ENCODE measurements at places on chromosomes 7 and 10.

GRCh38 chr7:112149734-112150133 lies 56.5 kb downstream of the DOCK4 start:
- DNase-seq = no peak

- no peak for DNase-seq
These were observed 177.9 kb downstream of the PLXNA4 start for GRCh38 chr7:132398253-132398925.

DNA sequence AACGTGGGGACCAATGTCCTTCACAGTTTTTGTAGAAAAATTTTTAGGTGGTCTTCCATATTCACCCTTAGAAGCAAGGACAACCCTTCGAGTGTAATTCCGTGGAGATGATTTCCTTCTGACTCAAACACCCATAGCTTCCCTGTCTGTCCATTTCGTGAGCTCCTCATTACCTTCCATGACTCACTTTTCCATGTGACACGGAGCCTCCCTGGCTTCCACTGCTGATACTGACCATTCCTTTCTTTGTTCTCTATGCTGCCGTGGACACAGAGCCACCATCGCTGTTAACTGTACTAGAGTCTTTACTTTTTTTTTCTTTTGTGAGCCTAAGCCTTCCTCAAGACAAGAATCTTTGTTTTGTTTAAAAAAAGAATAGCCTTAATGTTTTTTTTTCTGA lies 12.5 kb upstream of the ARMS2 start:
- DNase-seq = no peak

DNA sequence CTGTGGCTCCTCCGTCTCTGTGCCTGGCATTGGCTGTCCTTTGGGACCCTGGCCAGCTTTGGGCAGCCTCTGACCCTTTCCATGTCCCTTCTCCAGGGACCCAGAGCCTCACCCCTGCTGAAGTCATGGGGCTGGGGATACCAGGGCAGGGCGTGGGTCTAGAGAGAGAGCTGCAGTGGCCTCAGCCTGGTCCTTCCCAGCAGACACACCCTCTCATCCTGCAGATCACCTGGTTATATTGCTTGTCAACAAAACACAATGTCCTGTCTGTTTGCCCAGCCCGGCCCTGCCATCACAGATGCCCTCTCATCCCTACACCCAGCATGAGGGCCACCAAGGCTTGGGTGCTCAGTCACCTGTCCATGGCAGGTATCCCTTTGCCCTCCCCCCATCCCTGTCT lies 1.8 kb downstream of the MUC17 start:
- DNase-seq = no peak

GRCh38 chr7:147079083-147079482 lies 962.5 kb downstream of the CNTNAP2 start:
- no peak for DNase-seq

DNA sequence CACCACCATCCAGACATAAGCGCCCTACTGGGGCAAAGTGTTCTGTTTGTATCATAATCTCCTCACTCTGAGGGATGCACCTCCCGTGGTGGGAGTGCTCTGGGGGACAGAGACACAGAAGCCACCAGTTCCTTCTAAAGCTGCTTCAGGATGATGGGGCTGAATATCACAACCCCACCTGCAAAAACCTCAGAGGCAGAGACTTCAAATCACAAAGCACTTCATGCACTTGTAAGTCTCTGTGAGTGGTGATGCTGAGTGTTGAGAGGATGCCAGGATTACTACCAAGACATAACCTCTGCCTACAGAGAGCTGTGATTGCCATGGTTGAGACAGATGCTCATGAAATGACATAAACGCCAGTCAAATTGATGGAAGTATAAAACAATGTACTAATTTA lies 255.5 kb downstream of the CALN1 start:
- DNase-seq = no peak

- DNase-seq = peak; percentile 18
These were observed 36.0 kb downstream of the R3HCC1L start for GRCh38 chr10:98170249-98171117.

DNA sequence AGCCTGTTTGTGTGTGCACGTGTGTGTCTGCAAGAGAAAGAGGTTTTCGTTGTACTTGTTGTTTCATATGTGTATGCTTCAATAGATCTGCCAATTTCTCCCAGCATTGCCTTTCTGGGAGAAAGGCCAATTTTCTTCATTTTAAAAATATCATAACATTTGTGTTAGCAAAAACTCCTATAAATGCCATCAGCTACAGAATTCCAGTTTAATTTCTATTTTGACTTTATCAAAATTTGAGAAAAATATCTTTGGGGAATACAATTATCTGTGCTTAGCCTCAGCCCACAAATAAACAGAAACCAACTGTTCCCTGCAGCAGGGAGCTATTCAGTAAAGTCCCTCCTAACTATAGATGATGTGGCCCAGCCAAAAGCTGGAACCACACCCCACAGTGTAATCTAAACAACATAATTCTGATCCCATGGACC lies 68.3 kb upstream of the MGMT start:
- no peak for DNase-seq

DNA sequence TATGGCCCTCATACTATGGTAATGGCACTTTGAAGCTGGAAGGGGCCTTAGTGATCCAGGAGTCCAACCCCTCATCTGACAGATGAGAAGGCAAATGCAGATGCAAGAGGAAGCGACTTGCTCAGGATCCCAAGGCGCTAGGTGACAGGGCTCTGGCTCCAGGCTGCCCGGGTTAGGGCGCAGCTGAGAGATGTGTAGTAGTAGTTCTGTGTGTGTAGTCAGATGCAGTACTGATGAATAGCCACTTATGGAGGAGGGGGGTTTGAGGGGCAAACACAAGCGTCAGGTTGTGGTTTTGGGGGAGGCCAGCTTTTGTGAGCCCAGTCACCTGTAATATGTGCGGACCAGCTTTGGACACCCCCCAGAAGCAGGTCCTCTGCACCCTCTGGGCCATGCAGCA lies 4.8 kb downstream of the ADRA2A start:
- no peak for DNase-seq

DNA sequence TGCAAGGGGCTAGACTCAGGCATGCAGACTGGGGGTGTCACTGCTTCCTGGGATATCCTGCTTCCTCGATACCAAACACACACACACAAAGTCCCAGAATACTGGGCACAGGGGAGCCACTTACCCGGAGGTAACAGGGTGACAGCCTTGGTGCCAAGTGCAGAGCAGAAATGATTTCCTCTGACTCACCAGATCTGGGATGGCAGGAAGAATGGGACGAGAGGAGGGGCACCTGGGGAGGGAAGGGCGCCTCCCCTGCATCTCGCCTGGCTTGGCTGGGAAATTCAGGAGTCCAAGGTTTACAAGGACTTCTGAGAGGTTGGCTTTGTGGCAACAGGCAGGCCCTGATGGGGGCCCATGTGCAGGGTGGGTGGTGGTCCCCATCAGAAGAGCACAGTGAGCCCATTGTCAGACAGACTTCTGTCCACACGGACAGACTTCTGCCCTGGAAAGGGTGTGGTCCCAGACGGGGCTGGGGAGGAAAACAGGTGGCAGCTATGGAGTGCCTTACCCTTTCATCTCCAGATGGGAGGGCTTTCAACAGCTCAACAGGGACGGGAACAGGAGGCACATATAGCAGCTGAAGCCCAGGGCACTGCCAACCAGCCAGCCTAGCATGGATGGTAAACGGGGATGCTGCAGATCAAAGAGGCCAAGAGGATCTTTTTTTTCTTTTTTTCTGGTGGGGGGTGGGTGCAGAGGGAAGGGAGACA lies 9.7 kb upstream of the CCL24 start:
- DNase-seq = no peak

GRCh38 chr10:6022660-6023059 lies 39.5 kb downstream of the IL2RA start:
- DNase-seq = no peak

- DNase-seq = no peak
These were observed 326.4 kb downstream of the PAXIP1 start for GRCh38 chr7:154676422-154677073.

DNA sequence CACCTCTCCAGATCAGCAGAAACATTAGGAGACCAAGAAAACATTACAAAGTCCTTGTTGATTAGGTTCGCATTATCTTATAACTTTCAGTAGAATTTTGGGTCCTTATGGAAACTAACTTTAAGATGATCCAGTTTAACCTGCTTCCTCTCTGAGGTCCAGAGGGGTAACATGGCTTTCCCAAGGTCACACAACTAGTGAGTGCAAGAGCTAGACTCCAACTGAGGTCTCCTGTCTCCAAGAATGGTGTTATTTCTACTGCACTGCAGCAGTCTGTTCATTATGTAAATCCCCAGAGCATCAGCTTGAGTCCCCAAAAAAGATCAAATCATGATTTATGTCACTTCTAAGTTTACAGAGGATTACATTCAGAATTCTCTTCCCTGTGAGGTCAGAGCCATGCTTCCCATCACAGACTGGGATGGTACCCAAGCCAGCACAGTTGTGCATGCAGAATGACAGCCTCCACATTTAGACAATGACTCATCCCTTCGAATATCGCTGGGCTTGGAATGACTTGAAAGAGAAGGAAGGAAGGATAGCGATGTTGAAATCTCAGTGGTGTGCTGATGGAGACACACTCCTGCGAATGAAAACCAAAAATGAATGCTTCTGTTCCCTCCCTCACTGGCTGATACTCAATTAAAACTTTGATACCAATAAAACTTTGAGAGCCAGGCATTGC lies 163.1 kb upstream of the PLXNA4 start:
- DNase-seq = no peak

GRCh38 chr10:75211007-75211691 lies 553 bp downstream of the VDAC2 start:
- no peak for DNase-seq

DNA sequence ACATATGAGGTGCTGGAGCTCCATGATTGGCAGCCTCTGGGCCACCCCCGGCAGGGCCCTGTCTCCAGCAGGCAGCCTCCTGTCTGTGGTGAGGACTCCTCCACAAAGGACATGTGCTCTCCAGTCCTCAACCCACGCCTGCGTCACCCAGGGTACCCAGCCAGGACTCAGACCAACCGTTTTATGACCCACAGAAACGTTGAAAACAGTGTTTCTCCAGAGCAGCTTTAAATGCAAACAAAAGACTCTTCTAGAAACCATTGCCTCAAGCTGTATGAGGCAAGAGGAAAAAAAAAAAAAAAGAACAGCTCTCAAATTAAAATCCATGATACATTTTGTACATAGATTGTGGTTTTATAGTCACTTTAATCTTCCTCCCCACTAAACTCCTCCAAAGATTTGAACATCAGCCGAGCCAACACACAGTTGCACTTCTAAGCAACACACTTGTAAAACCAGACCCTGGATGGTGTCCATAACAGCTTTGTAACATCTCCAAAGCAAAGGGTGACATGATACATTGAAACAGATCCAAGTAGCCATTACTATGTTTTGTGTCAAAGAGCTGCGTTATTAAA lies 175.0 kb upstream of the LYZL2 start:
- DNase-seq = no peak

DNA sequence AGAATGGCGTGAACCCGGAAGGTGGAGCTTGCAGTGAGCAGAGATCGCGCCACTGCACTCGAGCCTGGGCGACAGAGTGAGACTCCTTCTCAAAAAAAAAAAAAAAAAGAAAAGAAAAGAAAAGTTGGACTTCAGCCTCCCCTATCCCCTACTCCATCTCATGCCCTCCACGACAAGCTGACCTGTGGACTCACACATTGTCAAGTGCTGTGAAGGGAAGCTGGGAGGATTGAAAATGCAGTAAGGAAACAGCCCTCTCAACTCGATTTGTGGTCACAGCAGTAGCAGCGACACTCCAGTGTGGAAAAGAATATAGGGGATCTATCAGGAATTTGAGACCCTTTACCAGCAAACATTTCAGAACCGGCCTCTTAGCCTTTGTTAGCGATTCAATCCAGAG lies 103.6 kb upstream of the SVIL start:
- no peak for DNase-seq

GRCh38 chr7:50412973-50413372 lies 37.2 kb downstream of the FIGNL1 start:
- no peak for DNase-seq

DNA sequence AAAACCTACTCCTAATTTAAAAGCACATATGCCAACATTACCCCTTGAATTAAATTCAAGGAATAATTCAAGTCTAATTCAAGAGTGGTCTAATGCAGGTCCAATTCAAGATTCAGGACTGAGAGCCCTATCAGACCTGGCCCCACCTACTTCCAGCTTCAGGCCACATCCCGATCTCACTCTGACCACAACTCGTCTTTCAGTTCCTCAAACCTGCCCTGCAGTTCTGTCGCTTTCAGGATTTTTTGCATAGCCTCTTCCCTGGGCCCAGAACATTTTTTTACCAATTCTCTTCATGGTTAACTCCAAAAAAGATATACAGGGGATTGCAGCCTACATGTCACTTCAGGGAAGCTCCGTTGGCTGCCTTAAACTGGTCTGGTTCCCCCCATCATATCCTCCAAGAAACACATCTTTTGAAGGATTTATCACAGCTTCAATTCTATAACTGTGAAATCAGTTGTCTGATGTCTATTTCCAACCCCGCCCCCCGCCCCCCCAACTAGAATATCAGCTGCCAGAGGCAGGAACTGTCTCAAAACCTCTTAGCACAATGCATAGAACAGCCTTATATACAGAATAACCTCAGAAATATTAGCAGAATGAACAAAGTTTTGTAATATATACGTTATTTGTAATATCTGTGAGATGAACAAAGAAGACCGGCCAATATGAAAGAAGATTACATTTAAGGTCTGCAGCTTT lies 20.8 kb downstream of the CCDC6 start:
- DNase-seq = no peak

DNA sequence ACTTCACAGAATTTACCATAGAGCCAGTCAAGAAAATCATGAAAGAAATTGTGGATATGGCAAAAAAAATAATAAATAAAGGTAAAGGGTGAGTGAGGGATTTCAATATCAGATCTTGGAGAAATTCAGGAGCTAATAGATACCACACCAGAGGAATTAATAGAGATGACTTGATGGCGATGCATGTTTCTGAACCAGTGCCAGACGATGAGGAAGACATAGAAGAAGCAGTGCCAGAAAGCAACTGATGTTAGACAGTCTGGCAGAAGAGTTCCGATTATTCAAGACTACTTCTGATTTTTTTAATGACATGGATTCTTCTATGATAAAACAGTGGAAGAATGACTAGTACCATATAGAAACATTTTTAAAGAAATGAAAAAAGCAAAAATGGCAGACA lies 314.7 kb downstream of the BICC1 start:
- DNase-seq = no peak

DNA sequence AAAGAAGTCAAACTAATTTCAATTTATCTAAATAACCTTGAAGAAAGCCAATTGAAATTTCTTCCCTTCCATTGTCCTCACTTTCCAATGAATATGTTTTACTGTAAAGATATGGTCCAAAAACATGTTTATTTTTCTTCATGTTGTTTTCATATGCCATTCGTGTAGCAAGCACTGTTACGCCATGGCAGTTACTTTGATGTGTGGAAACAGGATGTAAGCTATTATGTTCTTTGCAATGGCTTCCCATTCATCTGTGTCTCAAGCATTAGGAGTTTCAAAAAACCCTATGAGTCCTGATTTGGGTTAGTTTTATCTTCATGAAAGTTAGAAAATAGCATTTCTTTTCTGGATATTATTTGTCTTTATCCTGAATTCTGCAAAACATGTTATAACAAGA lies 31.0 kb downstream of the GPR141 start:
- no peak for DNase-seq

DNA sequence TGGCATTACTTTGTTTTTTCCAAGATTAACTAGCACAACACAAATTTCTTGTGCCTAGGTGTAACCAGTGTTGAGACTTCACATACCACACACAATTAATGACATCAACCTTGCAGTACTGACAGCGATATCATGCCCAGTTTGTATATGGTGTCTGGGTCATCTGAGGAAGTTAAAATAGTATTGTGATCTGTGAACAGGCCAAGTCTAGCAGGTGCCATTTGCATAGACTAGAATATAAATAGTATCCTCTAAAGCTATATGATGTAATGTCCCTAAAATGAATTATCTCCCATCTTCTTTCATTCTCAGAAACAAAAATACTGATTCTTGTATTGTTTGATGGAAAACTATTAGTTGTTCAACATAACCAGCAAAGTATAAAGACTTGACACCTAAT lies 175.8 kb upstream of the KAT6B start:
- no peak for DNase-seq
